ENCODE measurements at places on chromosomes 6 and 20.

DNA sequence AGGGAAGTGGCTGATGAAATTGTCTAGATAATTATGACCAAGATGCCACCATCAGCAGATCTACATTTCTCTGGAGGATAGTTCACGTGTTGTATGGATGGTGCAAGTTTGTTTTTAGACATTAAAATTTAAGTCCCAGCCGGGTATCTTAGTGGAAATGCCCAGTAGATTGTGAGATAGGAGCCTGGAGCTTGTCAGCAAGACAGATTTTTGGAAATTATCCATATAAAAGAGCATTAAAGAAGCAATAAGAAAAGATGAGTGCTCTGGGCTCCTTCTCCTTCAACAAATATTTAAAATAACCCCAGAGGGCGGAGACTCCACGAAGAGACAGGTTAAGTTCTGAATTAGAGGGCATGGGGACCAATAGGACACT is 47.6 kb upstream of the SMLR1 start:
- no peak for DNase-seq

DNA sequence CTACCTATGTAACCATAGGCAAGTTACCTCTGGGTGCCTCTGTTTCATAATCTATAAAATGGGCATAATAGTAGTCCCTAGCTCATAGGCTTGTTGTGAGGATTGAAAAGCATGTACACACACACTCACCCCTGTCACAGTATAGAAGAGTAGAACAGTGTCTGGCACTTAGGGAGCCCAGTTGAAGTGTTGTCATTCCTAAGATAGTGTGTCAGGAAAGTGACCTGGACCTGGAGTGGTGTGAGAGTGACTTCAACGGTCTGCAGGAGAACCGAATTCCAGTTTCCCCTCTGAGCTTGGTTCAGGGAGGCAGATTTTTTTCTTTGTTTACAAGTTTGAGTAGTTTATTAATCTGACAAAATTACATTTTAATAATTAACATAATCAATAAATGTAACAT is 229.9 kb upstream of the MAP3K7 start:
- no peak for DNase-seq

GRCh38 chr6:41568585-41569384 is 22.6 kb downstream of the FOXP4 start:
- DNase-seq = no peak

- no peak for DNase-seq
Observed at GRCh38 chr20:62692176-62692575, 16.5 kb upstream of the NTSR1 start.

DNA sequence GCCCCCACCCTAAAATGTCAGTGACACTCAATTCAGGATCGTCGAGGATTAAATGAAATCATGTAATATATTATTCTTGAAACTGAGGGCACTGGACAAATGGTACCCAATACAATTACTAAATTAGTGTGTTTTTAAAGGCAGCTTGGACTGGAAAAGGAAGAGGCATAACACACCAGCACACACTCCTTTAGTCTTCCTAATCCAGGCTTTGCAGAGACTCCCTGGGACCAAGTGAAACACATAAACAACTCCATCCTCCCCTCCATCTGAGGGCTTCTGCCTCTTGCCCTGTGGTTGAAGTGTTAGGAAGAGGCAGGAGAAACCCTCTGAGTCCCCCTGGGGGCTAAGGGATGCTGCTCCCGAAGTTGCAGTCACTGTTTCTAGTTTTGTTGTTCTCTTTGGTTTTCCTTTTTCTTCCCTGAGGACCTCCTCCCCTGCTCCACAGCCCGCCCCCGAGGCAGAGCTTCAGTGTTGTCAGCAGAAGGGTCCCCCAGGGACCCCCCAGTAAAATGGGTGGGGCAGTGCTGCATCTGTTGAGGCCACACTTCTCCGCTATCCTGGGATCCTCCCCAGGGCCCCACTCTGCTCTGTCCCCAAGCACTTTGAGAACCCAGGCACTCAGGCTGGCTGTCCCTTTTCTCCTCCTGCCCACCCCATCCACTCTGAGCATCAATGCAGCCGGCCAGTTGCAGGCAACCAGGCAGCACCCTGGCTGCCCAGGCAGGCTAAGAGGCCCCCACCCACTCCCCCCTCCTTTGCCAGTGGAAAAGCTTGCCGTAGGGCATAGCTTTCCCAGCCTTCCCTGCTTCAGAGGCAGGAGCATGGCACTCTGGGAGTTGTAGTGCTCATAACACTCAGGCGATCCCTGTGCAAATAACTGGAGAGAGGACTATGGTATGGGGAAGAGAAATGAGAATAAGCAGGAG is 5.9 kb downstream of the TMEM63B start:
- DNase-seq = no peak

DNA sequence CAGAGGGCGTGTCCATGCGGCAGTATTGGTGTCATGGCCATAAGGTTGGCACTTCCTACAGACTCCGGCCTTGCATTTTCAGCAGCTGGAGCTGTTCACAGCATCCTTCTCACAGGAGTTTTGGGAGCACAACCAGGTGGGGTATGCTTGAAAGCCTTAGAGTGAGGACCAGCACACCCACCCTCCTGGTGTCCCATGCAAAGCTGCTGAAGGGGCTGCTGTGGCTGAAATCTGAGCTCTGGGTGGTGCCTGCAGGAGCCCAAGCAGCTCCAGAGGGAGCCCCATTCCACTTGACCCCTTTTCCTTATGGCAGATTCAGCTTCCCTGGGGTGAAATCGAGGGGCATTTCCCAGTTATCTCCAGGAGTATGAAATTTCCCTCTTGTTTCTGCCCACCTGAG is 74.0 kb upstream of the BHLHE23 start:
- DNase-seq = no peak

Measured in inflammatory macrophage treated with lipopolysaccharide for 4 hours (primary cell).